Mammary epithelial cell (primary cell): ENCODE measurements at places on chromosomes 5 and 9. TPM values are rescaled to one million over a fixed set of nuclear protein-coding genes. Genes with fewer than 3 reads are reported as not detected.

GRCh38 chr5:66179297-66180051 is 35.4 kb downstream of the SREK1 start:
- DNase-seq: no peak

The MAMDC2 gene
- total RNA-seq: 3.2 and 8.3 TPM in 2 replicates

- DNase-seq: no peak
These were observed 52.1 kb downstream of the GDNF start for GRCh38 chr5:37787742-37788141.

- DNase-seq: no peak
These were observed 997.8 kb upstream of the CDH18 start for GRCh38 chr5:20985754-20986153.

DNA sequence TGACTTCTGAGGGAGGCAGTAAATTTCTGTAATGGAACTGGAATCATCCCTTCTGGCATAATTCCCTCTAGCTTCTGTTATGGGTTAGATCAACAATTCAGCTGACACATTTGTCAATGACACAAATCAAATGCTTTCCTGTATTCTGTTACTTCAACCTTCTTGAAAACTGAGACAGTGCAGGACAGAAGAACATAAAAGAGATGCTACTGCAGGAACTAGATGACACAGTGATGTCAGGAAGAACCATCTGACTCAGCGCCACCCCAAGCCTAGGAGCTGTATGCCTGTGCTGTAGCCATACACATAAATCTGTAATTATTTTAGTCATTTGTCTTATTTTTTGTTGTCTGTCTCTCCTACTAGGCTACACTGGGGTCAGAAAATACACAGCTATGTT is 18.2 kb upstream of the CEP120 start:
- no peak for DNase-seq

DNA sequence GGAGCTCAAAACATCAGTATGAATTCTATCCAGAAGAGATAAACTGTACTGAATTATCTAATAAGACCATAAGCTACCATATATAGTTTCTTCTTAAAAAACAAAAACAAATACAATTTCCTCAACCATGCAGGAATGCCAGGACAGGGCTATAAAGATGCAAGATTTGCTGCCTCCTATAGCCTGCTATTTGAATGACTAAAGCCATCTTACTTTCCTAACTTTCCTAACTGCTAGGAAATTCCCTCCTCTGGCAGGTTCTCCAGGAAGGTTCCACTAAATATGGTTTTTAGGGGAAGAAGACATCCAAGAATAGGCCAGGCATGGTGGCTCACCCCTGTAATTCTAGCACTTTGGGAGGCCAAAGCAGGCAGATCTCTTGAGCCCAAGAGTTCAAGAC is 15.1 kb downstream of the KIF27 start:
- DNase-seq: no peak

The OGN gene
- total RNA-seq: not detected

GRCh38 chr5:111758284-111758628 is 1.3 kb upstream of the NREP start:
- DNase-seq: no peak

The LRRC19 gene
- total RNA-seq: not detected in 2 replicates

GRCh38 chr5:159032656-159033350 is 66.9 kb downstream of the EBF1 start:
- no peak for DNase-seq

The RAB3C gene
- total RNA-seq: not detected

DNA sequence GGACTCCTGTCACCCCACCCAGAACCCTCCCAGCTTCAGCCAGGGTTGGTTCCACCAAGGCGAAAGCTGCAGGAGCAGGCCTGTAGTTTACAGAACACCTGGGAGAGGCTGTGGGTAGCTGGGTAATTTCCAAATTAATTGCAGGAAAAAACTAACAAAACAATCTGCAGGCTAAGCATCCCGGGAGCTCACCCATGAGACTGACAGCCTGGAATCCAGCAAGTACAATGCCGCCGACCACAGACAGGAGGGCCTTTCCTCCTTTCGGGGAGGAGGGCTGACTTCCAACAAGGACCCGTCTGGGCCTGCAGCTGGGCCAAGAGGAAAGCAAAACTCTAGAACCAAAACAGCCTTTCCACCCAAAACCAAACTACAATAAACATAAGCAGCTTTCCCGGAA is 10.3 kb downstream of the FOXE1 start:
- DNase-seq: no peak

- DNase-seq: no peak
These were observed 607.4 kb downstream of the CDH12 start for GRCh38 chr5:22245770-22246169.

DNA sequence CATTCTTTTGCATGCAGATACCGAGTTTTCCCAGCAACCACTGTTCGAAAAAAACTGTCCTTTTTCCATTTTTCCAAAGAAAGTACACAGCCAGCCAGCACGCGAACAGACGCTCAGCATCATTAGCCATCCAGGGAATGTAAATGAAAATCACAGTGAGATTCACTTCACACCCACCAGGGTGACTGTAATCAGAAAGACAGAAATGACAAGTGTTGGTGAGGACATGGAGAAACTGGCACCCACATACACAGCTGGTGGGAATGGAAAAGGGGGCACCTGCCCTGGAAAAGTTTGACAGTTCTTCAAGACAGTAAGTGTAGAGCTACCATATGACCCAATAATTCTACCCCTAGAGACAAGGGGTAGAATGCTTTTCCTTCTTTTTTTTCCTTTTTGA is 25.0 kb upstream of the NCS1 start:
- DNase-seq: no peak

GRCh38 chr9:15386465-15386864 is 36.2 kb upstream of the SNAPC3 start:
- DNase-seq: no peak

- DNase-seq: no peak
These were observed 1257.8 kb downstream of the MAT2B start for GRCh38 chr5:164763206-164763605.

The SPATA31A3 gene
- total RNA-seq: not detected

The DMGDH gene
- 3.8 TPM for total RNA-seq

The SLC36A3 gene
- not detected for total RNA-seq

DNA sequence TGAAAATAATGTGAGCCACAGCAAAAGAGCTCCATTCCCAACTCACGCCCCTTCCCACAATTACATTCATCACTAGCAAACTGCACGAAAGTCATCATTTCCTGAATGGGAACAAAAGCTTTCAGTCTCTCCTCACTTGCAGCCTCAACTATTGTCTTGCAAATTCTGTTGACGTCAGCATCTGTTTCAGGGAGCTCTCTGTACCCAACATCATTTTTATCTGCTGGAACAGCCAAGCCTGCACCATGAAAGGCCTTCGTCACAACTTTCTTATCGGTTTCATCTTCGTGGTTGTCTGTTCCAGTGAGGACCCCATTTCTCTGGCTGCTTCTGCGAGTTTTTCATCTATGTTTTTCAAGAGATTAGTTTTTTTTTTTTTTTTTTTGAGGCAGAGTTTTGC is 14.3 kb upstream of the RNF130 start:
- no peak for DNase-seq

DNA sequence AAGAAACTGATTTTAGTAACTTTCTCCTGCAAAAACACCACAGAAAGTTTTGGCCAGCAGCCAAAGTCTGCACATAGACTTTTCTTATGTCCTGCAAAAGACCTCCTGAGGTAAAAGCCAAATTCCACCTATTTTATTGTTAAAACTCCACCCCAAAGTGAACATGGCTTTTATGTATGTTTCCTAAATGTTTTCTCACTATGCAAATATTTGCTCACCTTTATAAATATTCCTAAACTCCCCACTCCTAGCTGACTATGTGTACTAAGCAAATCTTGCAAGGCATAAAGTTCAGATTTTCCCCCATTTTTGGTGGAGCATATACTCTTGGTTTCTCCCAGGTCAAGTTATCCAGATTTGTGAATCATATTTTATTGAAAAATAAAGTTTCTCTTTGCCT is 446.2 kb downstream of the DNAH5 start:
- no peak for DNase-seq

The MARCHF3 gene
- 4.0 TPM for total RNA-seq

The SKP2 gene
- 53.3 TPM for total RNA-seq

The CDC26 gene
- 16.2 TPM for total RNA-seq

- no peak for DNase-seq
These were observed 154.7 kb upstream of the ANKH start for GRCh38 chr5:15026011-15026893.

- DNase-seq: no peak
These were observed 46.4 kb upstream of the APC start for GRCh38 chr5:112691339-112691680.

DNA sequence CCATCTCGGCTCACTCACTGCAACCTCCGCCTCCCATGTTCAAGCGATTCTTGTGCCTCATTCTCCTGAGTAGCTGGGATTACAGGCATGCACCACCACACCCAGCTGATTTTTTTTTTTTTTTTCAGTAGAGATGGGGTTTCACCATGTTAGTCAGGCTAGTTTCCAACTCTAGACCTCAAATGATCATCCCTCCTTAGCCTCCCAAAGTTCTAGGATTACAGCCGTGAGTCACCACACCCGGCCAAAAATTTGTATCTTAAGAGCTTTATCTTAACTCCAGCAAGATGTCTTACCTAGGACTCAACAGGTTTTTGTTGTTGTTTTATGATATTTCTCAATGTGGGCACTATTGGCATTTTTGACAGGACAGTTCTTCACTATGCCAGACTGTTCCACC is 27.9 kb downstream of the LYRM7 start:
- no peak for DNase-seq

DNA sequence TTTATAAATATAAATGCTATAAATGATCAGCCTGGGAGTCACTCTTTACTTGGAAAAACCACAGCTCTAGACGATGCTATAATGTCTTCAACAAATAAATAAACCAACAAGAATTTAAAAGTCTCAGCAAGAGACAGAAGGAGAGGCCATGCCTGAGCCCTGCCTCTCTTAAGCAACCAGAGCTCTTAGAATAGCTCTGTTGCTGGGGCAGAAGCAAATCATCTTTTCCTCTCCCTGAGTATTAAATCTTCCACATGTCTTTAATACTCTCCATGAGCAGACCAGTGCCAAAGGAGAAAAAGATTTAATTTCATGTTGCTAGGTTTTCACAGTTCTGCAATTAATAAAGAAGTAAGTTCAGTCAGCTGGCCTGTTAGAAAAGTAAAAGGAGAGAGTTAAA is 408.0 kb upstream of the SLC30A5 start:
- no peak for DNase-seq

DNA sequence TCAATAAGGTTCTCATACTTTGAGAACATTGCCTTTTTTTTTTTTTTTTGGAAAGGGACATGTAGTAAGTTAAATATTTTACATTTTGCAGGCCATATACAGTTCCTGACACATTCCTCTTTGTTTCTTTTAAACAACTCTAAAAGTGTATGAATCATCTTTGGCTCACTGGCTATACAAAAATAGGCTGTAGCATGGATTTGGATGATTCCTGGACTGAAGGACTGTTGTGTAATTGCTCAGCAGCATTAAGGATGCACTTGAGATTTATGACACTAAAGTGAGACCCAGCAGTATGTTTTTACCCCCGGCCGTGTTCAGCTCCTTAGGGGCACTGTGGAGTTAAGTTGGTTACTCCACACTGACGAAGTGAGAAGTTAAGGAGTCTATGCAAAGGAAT is 41.3 kb downstream of the VPS13A start:
- peak; percentile 29 for DNase-seq

The FAM78A gene
- 0.35 and 0.42 TPM in 2 replicates for total RNA-seq
